ENCODE measurements at places on chromosomes 7 and 10.

- no peak for DNase-seq
Measured at GRCh38 chr10:123842692-123843385, 48.8 kb downstream of the CPXM2 start.

- no peak for DNase-seq
Measured at GRCh38 chr7:134545380-134545779, 3.5 kb upstream of the AKR1B15 start.

DNA sequence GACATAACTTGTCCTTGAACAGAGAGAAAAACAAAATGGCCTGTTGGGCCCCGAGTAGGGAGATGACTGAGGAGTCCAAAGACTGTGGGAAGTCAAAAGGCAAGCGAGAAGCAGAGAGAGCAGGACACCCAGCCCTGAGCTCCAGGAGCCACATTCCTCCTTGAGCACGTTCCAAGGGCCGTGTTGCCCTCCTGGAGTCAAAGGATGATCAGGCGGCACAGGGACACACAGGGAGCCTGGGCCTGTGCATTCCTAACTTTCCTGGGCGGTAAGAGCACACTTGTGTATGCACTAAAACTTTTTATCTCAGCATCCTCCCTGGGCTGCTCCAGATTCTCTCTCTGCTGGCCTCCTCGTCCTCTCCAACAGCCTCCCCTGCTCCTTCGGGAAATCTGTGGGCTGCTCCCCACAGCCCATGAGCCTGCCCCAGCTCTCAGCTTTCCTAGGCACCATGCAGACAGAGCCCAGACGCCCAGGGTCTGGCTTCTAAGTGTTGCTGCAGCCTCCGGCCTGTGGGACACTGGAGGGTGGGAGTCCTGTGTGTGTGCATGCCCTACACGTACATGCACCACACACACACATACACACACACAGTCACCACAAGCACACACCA, 281.8 kb downstream of the POU6F2 start:
- DNase-seq = no peak

- no peak for DNase-seq
Measured at GRCh38 chr10:59595593-59595992, 114.1 kb downstream of the SLC16A9 start.

- no peak for DNase-seq
Measured at GRCh38 chr7:41437257-41438196, 265.4 kb downstream of the INHBA start.

DNA sequence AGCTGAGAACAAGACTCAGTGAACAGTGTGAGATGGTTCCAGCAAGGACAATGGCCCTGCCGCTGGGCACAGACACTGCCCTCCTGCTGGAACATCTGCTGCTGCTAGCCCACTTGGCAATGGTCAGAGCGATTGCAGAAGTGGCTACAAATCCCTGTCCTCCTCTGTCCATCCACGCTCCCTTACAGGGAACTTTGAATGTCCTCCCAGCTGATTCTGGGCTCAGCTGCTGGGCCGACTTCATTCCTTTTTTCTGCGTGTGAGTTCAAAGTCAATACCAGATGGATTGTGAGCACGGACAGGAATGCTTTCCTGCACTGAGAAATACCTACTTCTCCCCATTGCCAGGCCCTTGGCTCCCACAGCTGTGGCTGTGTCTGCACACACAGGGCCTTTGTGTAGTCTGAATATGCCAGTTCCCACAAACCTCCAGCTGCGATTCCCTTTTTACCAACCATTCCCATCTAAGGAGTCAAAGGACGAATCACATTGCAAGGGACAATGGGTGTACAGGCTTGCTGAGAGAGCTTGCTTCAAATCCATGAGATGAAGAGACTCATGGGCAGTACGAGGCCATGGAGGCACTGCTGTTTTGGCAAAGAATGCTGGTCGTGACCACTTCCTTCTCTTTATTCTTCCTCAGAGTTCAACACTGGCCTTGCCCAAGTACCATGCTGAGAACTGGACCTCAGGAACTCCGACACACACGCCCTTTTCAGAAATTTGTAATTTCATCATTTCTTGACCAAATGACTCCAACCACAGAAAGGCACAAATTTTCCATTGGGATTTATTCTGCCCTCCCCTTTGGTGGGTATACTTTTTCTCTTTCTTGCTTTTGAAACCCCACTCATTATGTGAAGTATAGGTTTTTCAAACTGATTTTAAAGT, 44.2 kb downstream of the BPGM start:
- no peak for DNase-seq

DNA sequence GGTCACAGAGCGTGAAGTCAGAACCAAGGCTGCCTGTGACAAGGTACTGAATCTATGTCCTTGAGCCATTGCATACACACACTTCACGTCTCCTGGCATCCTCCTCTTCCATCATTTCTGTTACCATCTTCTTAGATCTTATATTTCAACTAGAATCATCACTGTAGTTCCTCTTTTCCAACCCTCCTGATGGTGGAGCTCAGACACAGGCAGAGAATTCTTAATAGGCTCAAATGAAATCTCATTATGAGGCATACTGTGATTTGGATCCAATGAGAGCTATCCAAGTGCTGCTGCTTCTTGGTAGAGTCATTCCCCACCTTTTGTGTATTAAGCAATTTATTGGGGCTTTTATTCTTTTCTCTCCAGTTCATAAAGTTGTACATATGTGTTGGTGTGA, 113.2 kb downstream of the CALCR start:
- no peak for DNase-seq

- peak; percentile 56 for DNase-seq
Measured at GRCh38 chr7:83936056-83936708, 258.4 kb downstream of the SEMA3A start.

DNA sequence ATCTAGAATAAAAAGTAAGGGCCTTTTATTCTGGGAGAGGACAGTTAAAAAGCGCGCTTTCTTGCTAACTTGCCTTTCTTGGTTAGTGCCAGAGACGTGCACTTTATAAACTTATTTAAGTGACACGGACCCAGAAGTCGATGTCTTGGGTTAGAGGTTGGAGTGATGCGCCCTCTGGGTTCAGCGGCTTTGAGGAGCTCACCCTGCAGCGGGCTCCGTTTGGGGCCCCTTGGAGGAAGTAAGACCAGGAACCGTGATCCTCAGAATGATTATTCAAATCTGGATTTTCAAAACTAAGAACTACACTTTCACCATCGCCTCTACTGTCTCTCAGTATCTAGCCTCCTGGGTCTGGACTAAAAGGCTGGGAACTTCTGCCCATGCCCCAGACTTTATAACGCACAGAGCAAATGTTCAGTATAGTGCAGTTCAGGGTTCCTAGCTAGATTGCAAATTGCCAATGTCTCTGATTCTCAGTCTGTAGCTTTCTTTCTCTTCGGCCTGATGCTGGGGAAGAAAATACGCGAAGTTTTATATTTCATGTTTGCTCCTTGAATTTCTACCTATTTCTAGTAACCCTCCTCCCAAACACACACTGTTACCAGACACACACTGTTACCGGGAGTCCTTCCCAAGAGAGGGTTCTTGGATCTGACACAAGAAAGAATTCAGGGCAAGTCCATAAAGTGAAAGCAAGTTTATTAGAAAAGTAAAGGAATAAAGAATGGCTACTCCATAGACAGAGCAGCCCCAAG, 18.6 kb upstream of the SMO start:
- DNase-seq = no peak

- peak; percentile 80 for DNase-seq
Measured at GRCh38 chr7:5396542-5396941, 27.1 kb downstream of the TNRC18 start.

- no peak for DNase-seq
Measured at GRCh38 chr10:82191653-82192052, 316.7 kb downstream of the NRG3 start.

DNA sequence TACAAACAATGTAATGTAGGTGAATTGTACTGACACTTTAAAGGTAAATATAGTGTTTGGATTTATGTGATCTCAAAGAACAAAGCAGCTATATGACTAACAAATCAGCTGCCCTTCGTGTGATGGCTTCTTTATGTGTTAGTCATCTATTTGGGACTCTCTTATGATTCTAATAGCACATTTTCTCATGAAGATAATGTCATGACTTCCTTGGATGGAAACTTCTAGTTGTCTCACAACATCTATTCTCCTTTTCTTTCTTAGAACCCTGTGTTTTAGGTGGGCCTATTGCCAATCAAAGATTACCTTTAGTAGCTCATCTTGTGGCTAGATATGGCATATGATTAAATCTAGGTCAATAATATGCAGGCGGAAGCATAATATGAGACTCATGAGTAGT, 45.0 kb downstream of the TMEM106B start:
- no peak for DNase-seq

- no peak for DNase-seq
Measured at GRCh38 chr7:44184206-44184872, 4.9 kb downstream of the GCK start.

GRCh38 chr10:123298583-123298982, 144.4 kb downstream of the BUB3 start:
- no peak for DNase-seq

DNA sequence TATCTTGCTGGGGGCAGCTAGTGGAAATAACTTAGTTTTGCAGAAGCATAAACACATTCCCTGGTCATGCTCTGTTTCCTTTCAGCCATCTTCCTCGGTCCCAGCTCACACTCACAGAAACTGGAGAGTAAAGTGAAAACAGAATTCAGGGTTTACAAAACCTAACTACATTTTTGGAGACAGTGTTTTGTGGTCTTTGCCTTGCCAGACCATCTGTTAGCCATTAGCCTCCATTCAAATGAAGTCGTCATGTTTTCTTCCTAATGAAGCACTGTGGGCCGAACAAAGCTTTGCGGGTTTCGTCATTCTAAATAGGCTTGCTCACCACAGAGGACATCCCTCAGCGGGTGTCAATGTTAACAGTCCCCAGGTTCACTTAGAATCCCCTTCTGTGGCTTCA, 214.6 kb upstream of the TMEM72 start:
- no peak for DNase-seq

DNA sequence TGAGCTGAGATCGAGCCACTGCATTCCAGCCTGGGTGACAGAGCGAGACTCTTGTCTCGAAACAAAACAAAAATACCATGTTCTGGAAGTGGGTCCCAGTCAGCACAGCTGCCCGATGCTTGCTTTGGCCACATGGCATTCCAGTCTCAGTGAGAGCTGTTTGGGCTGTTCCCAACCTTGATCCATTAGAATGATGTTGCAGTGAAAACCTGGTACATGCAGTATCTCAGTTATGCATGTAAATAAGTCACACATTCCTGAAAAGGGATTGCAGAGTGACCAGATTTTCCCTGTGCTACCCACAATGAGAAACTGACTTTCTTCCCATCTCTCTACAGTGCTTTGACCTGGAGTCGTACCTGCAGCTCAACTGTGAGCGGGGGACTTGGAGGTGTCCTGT, 15.4 kb downstream of the ZMIZ2 start:
- DNase-seq = no peak

GRCh38 chr10:1063232-1063865, 7.2 kb downstream of the WDR37 start:
- DNase-seq = no peak

DNA sequence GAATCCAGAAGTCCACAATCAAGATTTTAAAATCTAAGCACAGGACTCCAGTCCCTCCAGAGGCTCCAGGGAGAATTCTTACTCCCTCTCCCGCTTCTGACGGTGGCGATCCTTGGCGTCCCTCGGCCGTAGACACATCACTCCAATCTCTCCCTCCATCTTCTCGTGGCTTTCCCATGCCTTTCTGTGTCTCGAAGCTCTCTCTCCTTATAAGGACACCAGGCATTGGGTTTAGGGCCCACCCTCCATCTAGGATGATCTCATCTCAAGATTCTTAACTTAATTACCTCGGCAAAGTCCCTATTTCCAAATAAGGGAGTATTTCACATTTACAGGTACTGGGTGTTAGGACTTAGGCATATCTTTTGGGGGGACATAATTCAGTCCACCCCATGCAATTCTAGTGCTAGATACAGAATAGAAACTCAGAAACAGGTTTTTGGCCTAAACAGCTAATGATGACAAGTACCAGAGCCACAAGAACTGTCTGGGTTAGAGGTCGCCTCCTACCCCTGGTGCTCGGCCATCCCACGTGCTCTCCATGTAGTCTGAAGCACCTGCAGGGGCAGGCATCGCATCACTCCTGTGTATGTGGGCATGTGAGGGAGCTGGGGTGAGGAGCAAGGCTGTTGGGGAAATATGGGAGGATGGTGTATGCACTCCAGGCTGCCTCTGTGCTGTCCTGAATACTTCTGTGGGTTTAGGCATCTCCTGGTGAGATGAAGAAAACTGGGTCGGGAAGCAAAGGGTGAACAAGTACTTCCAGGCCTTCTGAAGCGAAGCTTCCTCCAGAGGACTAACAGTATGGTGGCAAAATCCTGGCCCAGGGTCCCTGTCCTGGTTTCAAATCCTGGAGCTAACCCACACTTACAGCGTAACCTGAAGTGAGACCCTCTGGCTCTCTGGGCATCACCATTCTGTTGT, 298.3 kb upstream of the ZMIZ1 start:
- no peak for DNase-seq

DNA sequence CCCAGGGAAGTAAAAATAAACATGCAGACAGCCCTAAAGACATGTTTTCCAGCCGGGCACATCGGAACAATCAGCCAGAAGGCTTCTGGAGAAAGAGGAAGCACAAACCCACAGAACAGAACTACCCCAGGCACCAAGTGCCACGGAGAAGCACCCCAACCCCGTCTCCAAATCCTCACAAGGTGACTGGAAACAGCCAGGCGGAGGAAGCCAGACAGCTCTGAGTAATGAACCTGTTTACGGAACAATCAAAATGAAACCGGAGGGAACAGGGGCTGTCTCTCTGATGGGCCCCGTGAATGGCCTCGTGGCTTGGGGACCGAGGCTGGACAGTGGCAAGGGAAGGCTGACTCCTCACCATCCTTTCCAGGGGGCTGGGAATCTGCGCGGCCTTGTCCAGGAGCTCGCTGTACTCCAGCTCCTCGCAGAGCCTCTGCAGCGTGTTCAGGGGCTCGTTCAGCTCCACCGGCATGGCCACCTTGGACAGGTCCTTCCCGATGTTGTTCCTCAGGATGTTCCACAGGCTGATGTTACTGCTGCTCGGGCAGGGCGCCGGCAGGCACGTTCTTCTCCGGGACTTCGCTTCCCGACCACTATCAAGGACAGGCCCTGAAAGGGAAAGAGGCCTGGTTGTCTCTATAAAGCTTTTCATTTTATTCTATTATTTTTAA, 77.0 kb upstream of the GSDME start:
- no peak for DNase-seq

DNA sequence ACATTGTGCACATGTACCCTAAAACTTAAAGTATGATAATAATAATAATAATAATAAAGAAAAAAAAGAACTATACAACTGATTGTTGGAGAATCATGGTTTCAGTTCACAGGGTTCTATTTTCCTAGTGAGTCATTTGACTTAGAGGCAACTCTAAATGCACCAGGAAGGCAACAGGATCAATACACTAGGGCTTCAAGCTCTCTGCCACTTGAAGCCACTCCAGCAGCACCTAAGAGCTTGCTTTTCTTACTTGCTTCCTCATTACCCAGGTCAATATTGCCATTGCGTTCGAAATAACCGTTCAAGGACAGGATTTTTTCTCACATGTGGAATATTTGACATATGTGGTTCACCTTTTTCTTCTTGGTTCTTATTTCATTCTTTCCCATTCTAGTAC, 189.7 kb downstream of the GRM3 start:
- no peak for DNase-seq

- DNase-seq = no peak
Measured at GRCh38 chr10:5500910-5501309, 1.5 kb upstream of the CALML5 start.

- DNase-seq = no peak
Measured at GRCh38 chr7:4091767-4092166, 590.3 kb upstream of the FOXK1 start.

- no peak for DNase-seq
Measured at GRCh38 chr10:21517134-21518031, 8.1 kb downstream of the SKIDA1 start.

GRCh38 chr7:30974605-30975255, 11.0 kb downstream of the GHRHR start:
- DNase-seq = peak; percentile 17

- DNase-seq = no peak
Measured at GRCh38 chr10:60310740-60311139, 78.9 kb downstream of the ANK3 start.

Measured in DND-41 (cell line).